ENCODE measurements at places on chromosomes 7 and 10.

DNA sequence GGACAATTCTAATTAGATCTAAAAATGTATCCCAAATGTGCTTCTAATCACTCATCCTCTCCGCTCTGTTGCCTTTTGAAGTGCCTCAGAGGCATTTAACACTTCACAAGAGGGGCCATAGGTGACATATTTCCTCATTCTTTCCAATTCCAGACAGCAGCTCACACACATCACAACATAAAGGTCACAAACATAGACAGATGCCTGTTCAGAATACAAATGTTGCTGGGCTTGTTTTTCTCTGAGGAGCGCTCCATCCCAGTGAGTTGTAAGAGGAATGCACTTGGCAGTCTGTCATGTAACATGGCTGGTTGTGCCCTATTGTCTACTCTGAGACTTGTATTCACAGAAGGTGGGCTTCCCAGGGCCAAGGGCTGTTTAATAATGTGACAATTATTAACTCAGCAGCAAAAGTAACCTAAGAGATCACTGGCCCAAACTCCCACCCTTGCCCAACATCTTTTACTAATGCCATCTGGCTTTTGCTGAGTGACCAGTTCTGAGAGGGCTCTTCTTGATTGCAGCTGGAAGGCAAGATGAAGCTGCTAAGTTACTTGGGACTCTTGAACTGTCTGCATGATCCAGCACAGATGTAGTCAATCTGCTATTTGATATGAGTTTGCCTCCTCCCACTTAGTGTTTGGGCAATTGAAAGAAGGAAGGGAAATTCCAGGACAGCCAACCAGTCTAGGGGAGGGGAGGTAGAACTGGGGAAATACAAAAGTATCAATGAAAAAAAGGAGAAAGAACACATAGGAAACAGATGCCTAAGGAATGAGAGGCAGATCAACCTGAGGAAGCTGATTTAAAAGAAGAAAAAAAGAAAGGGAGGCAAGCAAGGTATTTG is 13.6 kb downstream of the PON2 start:
- no peak for DNase-seq

DNA sequence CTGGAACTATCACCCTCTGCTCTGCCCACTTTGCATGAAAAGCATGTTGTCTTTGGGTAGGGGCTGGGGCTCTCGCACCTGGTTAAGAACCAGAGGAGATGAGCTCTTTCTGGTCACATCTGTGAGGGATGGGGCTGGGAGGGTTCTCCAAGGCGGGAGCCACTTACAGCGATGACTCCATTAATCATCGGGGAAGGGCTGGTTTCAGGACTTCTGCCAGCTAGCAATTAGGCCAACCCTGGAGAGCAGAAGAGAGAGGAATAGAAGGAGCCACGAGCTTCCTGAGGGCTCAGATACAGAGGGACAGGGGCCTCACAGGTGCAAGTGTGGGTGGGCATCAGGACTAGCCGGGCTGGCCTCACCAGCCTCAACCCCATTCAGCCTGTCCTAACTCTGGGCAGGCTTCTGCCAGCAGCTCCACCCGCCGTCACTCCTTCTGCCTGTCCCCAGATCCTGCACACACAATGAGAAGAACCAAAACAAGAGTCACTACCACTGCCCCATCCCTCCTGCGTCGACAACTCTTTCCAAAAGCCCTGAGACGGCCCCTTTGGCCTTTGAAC is 8.4 kb downstream of the AQP1 start:
- DNase-seq = peak; percentile 33

DNA sequence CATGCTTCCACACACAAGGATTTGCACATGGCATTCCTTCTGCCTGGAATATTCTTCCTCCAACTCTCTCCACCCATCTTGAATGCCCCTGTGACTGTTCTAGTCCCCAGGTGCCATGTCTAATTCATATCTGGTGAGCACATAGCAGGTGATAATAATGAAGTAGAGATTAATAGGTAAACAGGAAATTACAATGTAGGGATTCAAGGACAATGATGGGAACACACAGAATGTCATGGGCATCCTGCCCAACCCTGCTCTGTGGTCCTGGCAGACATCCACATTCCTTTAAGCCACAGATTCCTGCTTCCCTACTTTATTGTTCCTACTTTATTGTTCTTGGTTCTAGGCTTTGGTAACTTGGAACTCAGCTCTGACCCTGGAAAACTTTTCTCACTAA is 115.8 kb downstream of the THSD7A start:
- no peak for DNase-seq

DNA sequence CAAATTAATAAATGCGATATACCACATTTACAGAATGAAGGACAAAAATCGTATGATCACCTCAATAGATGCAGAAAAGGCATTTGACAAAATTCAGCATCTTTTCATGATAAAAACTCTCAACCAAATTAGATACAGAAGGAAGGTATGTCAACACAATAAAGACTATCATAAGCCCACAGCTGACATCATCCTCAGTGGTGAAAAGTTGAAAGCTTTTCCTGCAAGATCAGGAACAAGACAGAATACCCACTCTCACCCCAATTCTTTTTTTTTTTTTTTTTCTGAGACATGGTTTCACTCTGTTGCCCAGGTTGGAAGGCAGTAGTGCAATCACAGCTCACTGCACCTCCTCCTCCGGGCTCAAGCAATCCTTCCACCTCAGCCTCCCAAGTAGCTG is 67.2 kb downstream of the TPST1 start:
- DNase-seq = no peak

- DNase-seq = no peak
Observed at GRCh38 chr10:47423476-47423875, 39.4 kb upstream of the ZNF488 start.

DNA sequence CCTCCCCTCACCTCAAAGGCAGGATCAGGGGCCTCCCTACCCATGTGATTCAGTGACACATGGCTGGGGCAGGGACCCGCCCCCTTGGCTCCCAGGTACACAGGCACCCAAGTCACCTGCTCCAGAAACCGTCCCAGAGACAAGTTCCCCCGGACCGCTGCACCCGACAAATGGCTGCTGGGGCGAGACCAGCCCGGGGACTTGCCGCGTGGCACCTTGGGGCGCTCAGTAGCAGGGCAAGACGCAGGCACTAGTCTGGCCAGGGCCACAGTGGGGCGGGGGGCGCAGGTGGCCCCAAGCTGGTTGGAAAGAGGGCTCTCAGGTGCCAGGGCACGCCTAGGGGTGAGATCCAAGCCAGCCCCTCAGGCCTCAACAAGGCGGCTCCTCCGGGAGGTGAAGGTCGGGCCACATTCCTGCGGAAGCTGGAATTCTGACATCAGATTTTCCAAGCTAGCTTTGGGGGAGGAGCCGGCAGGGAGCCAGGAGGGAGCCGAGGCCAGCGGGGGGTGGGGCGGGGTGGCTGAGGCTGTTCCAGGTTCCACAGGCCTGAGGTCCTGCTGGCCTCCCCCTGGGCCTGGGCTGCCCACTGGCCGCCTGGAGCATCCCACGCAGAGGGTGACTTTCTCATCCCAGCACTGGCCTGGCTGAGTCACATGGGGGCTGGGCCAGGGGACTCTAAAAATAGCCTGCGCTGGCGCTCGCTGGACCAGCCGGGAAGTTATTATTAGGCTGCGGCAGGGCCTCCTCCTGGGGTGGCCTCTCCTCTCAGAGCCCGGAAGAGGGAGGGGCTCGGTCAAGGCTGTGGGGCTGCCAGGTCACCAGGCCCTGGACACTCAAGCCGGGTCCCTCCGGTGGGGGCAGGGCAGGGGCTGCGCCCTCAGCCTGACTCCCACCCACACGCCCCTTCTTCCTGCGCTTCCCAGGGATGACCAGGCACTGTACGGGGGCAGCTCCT is 20.5 kb upstream of the INPP5A start:
- no peak for DNase-seq

DNA sequence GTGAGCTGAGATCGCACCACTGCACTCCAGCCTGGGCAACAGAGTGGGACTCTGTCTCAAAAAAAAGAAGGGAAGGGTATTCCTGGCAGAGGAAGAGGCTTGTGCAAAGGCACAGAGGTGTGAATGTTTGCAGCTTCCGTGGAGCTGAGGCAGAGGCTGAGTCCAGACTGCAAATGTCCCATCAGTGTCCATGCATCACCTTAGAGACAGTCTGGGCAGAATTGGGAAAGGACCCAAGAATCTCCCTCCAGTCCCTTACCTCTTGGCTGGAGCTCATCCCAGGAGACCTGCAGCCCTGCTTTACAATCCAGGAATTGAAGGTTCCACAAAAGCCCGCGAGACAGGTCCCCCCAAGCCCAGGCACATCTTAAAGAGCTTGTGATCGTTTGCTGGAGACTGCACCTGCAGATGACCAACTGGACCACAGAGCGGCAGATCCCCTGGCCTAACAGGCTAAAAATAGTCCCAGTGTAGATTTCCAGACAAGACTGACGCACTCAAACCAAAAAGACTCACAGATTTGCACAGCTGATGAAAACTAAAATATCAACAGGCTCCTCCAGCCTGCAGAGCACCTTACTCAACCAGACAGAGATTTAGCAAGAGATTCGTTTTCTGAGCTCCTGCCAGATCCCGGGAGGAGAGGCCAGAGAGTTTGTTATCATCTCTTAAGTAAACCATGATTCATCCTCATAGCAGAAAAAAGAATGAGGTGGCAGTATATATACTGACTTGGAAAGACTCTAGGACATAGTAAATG is 22.9 kb upstream of the NANOS1 start:
- DNase-seq = no peak

- DNase-seq = no peak
Observed at GRCh38 chr7:92133133-92133736, 1.0 kb downstream of the CYP51A1 start.

DNA sequence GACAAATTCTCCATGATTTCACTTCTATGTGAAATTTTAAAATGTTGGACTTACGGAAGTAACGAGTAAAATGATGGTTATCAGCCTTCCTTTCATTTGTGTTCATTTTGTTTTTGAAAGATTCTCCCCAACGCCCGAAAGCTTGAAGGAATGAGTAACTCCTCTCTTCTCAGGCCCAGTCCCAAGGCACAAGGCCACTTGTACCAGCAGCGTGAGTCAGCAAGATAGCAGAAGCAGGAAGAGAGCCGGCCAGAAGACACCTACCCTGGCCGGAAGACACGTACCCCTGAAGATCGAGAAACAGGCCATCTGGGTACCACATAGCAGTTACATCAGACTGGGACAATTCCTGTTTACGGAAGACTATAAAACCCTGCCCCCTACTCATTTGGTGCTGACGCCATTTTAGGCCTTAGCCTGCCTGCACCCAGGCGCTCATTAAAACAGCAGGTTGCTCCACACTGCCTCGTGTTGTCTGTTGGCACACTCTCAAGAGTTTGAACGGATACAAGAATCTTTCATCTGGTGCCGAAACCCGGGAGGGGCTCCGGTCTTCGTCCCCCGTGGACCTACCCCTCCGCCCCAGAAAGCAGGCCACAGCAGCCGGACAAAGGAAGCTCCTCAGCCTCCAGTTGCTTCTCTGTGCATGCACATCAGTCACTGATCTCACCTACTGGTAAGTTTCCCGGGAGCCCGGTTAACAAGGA is 60.4 kb downstream of the LRRC17 start:
- DNase-seq = no peak

DNA sequence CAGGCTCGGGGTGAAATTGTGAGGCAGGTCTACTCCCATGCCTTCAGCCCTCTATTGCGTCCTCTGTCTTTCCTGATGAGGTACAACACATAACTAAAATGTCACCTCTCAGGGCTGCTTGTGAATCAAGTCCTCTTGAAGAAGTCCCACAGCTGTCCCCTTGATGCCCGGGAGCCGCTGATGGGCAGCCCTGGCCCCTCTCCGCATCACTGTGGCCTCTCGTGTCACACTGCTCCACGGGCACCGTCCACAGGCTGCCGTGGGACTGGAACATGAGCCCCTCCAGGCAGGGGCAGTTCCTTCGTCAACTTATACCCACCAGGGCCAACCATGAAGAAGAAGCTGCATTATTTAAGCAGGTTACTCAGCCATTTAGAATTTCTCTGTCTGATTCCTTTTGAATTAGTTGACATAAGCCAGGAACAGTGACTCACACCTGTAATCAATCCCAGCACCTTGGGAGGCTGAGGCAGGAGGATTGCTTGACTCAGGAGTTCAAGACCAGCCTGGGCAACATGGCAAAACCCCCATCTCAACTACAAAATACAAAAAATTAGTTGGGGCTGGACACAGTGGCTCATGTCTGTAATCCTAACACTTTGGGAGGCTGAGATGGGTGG is 58.5 kb upstream of the UBE3C start:
- no peak for DNase-seq

DNA sequence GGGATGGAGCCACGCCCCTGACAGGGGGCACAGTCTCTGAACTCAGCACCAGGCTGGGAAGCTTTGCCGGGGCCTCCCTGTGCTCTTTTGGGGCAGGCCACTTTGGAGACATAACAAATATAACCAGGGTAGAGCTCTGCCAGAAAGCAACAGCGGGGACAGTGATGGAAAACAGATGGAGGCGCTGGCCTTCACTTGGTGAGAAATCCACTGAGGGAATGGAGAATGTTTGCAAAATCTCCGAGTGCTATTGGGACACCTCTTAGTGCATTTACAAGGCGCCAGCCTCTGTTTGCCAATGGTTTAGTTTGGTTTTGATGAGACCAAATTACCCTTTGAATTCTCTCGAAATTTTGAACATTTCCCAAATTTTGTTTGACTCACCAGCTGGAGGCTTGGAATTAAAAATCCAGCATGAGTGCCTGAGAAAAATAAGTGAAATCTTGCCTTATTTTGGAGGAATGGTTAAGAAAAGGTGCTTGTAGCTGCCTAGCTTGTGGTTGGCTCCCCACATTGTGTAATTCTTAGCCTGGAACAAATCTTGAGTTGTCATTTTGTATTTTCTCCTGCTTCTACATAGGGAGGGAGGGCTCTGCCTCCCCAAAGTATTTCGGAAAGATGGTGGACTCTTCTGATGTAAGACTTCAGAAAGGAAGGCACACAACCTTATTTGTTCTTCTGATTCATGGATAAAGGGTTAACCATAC is 980.5 kb downstream of the LRMDA start:
- DNase-seq = no peak

GRCh38 chr7:107220356-107220755 is 51.6 kb downstream of the HBP1 start:
- no peak for DNase-seq

DNA sequence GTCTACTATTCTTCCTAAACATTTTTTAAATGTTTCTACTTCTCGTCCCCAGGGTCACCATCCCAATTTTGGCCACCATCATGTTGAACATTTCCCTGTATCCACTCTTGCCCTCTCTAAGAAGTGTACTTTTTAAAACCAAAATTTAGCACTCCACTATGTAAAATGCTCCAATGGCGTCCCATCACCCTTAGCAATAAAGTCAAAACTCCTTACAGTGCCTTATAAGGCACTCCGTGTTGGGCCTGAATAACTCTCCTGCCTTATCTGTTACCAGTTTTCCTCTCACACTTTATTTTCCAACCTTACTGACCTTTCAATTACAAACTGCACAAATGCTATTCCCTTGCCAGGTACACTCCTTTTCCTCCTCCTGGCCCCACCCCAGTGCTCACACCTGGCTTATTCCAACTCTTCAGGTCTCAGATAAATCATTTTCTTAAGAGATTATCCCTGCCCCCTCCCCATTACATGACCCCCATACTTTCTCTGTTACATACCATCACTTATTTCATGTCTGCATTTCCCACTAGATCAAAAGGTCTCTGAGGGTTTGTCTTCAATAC is 1.3 kb downstream of the TMEM168 start:
- no peak for DNase-seq

Data from NCI-H187 treated with DMSO at 0.1 percent for 48 hours (cell line).